Activated T-helper 1 cell treated with anti-CD3 and anti-CD28 coated beads, Interleukin-2, amount 50 U/mL, for 16 hours (primary cell): ENCODE measurements at places on chromosomes 11 and 22.

- DNase-seq: peak; percentile 30
Measured at GRCh38 chr11:61516675-61517572, 8.4 kb downstream of the LRRC10B start.

DNA sequence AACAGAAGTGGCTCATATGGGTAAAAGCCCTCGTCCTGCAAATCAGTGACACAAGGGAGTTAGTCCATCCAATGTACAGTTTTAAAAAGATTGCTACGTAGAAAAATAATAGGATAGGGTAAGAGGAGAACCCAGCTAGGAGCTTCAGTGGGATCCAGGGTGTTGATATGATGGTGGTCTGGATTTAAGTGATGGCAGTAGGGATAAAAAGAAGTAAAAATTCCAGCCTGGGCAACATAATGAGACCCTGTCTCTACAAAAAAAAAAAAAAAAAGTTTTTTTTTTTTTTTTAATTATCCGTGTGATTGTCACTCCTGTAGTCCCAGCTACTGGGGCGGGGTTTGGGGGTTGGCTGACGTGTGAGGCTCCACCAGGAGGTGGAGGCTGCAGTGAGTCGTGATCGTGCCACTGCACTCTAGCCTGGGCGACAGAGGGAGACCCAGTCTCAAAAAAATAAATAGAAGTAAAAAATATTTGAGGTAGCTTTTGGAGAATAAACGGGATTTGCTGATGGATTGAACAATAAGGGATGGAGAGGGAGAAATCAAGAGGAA lies 7.0 kb upstream of the L3MBTL2 start:
- DNase-seq: no peak

- peak; percentile 62 for DNase-seq
Measured at GRCh38 chr11:34650528-34650927, 29.6 kb downstream of the EHF start.

DNA sequence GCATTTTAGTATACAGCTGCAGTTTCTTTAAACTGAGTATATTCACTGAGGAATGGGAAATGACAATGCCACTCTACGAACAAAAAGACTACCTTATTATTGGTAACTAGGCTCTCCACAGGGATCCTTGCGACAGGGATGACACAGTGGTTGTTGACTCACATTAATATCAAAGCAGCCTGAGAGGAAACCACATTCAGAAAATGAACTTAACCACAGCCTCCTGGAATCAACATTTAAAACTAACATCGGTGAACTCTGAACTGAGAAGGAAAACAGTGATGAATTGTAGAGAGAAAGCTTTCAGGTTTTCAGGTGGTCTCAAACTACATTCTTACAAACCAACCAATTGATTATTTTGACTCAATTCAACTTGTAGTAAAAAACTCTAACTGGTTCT lies 90.3 kb upstream of the MTMR2 start:
- DNase-seq: no peak

- DNase-seq: no peak
Measured at GRCh38 chr22:43177479-43177878, 9.5 kb downstream of the TTLL12 start.

- no peak for DNase-seq
Measured at GRCh38 chr11:121722431-121723245, 269.9 kb upstream of the SORL1-AS1 start.

GRCh38 chr11:61787928-61788491 lies 4.4 kb downstream of the TMEM258 start:
- no peak for DNase-seq

GRCh38 chr11:19276859-19277808 lies 36.4 kb upstream of the E2F8 start:
- no peak for DNase-seq

DNA sequence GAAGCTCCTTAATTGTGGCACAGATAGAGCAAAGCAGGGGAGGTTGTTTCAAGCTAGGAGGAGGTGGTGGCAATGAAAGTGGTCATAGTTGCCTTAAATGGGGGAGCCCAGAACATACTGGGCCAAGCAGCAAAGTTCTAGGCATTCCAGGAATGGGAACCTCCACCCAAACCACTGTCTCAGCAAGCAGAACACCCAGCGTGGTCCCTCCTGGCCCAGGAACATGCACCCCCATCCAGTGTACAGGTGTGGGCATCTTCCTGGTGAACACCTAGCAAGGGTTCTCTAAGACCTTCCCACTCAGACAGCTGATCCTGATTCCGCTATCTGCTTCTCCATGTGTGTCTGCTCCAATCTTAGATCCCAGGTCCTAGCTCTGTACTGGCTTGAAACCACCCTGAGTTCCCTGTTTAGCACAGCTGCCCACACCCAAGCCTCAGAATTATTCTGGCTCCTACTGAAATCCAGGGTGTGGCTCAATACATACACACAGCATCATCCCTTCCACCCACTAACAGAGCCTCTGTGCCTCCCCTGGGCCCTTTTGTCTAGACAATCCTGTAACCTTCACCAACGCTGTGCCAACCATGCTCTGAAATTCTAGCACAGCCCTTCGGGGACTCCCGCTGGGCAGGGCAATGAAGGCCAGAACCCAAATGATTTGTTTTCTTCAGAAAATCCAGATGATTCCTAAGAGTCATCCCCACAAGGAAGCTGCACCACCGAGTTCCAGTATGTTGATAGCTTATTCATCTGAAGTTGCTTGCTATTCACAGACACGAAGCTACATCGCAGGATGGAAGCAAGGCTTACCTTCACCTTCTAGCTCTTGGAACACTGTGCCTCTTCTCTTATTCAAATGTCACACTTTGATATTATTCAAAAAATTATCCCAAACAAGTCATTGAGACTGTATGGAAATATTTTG lies 76.6 kb downstream of the ABTB2 start:
- DNase-seq: no peak

GRCh38 chr11:94532211-94532610 lies 11.5 kb upstream of the FUT4 start:
- no peak for DNase-seq

- DNase-seq: no peak
Measured at GRCh38 chr11:79412761-79413160, 28.1 kb downstream of the TENM4 start.

GRCh38 chr11:115170133-115170815 lies 333.9 kb downstream of the CADM1 start:
- DNase-seq: no peak

DNA sequence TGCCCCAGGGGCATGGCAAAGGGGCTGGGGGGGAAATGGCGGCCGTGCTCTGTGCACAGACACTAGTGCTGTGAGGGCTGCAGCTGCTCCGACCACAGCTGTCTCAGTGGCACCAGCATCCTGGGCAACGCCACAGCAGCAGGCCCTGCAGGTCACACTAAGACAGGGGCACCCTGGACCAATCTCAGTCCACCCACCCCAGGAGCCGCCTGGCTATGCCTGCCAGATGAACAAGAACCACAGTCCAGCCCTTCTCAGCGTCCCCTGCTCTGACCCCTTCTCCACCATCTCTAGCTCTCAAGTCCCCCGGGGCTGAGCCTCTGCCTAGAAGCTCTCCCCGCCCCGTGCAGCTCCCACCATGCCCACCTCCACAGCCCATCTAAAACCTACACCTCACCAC lies 16.5 kb downstream of the TUBGCP6 start:
- DNase-seq: no peak

GRCh38 chr22:16915701-16916100 lies 90.5 kb upstream of the XKR3 start:
- DNase-seq: no peak

GRCh38 chr11:92828556-92828955 lies 140.9 kb upstream of the MTNR1B start:
- no peak for DNase-seq

GRCh38 chr11:15569305-15570025 lies 454.7 kb downstream of the INSC start:
- DNase-seq: no peak

DNA sequence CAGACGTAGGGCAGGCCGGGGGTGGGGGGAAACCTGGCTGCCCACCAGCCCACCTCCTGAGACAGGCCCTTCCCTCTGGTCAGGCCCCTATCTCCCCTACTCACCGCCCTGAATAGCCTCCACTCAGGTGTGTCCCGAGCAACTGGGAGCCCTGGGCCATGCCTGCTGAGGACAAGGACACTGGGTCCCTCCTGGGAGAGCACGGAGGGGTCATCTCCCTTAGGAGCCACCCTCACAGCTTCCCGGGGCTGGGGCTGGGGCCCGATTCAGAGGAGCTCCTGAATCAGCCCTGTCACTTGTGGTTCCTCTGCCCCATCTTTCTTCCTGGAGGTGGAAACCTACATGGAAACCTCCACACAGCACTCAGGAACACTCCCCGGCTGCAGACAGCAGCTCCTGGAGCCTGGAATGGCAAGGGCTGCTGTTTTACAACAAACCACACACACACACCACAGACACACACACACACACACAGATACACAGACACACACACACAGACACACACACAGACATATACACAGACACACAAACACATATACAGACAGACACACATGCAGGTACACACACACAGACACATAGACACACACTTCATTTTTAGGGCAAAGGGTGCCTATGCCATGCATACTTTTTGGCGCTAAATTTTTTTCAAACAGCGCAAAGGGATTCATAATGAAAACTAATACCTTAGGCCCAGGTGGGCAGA lies 9.6 kb upstream of the EMID1 start:
- no peak for DNase-seq

GRCh38 chr11:124090996-124091395 lies 24.3 kb upstream of the VWA5A start:
- no peak for DNase-seq

GRCh38 chr11:37504921-37505320 lies 906.9 kb upstream of the RAG2 start:
- DNase-seq: no peak

DNA sequence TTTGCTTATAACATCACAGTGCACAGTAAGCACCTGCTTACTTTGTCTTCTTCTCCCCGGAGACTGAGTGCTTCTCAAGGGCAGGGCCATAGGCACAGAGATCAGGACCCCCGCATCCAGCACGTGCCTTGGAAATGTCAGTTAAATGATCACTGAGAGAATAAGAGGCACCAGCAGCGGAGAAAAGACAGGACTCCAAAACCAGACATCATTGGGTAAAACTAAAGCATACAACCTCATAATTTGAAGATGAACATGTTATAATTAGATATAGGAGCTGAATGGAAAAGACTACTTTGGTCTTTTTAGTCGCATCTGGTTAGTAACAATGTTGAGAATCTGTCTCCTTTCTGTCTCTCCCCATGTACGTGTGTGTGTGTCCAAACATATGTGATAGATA lies 1279.9 kb downstream of the LRRC4C start:
- no peak for DNase-seq

GRCh38 chr11:35035894-35036408 lies 103.0 kb upstream of the CD44 start:
- DNase-seq: no peak

GRCh38 chr11:80841675-80842074 lies 1400.8 kb upstream of the TENM4 start:
- no peak for DNase-seq
